ENCODE measurements at places on chromosomes 4 and X.

DNA sequence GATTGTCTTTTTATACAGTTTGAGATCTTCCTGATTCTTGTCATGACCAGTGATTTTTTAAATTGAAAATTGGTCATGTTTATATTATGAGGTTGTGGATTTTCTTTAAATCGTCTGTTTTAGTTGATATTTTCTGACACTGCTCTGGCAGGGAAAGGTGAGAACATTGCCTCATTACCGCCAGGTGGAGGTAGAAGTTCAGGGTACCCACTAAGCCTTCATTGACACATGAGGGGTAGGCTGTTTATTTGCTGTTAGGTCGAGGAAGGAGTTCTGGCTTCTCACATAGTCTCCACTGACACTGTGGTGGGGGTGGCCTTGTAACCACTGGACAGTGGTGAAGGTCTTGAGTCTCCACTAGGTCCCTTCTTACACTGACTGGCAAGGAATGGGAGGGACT is 117.6 kb upstream of the GPR101 start:
- no peak for DNase-seq

GRCh38 chr4:7735961-7736360 is 203.7 kb downstream of the AFAP1 start:
- no peak for DNase-seq

- DNase-seq, result no peak
These were observed 17.4 kb downstream of the VEGFC start for GRCh38 chr4:176775338-176775737.

DNA sequence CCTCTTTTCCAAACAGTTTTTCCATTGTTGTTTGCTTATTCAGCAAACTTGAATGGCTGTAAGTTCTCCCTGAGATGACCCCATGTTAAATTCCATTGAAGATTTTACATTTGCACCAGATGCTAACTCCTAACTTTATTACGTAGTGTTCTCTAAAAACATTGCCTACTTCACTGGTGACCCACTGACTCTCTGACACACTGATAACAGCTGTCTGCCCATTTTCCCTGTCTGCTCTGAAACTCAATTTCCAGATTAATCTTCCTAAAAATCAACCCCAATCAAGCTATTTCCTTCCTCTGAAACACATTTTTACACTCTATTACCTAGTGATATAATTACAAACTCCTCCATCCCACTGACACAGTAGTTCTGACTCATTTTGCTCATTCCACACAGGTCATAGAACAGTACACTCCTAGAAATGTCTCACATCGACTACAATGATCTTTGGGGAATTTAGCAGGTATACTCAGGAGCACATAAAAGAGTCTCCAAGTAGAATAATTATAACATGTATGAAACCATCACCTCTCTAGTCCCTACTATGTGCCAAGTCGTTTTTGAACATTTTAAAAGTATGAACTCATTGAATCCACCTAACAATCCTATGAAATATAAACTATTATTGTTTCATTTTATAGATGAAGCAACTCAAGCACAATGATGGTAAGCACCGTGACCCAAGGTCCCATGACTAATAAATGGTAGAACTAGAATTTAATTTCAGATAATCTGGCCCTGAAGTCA is 210.9 kb downstream of the SLIT2 start:
- no peak for DNase-seq

DNA sequence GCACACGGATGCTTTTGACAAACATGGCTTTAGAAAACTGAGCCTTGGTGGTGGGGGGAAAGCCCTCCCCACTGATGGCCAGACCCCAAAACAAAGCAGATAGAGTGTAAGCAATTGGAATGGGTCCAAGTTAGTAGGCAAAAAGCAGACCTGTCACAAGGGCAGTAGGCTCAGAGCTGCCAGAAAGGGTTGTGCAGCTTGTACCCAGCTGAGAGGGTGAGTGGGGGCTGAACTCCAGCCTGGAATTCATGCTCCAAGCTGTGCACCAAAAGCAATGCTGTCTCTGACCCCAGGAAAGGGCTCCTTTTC is 101.1 kb upstream of the TEX13D start:
- no peak for DNase-seq

DNA sequence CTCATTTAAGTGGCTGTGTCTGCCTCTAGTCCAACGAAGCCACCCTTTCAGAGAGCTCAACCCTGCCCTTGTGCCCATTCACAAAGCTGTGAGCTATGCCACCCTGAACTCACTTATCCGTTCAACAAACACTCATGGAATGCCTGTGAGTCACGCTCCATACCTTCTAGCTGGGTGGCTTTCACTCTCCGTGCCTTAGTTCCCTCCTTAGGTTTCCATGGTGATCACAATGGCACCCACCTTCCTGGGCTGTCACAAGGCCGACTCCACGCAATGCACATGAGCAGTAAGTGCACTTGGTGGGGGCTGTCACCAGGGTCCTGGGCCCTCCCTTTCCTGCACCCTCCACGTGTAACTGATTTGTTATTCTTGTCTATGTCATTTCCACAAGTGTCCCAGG is 37.2 kb upstream of the PPP2R2C start:
- no peak for DNase-seq

GRCh38 chr4:82381661-82382296 is 8.0 kb upstream of the HNRNPD start:
- DNase-seq, result no peak

- no peak for DNase-seq
These were observed 260.8 kb upstream of the TENM3 start for GRCh38 chr4:181982437-181982836.

- DNase-seq, result no peak
These were observed 159.0 kb downstream of the DCLK2 start for GRCh38 chr4:150237110-150237872.

Measured in activated T-helper 1 cell treated with anti-CD3 and anti-CD28 coated beads, Interleukin-2, amount 50 U/mL, for 16 hours (primary cell).